D721Med (cell line): ENCODE measurements at places on chromosomes 3 and 15.

- no peak for DNase-seq
Observed at GRCh38 chr3:87996882-87997281, 61.9 kb downstream of the CGGBP1 start.

GRCh38 chr3:194494951-194495374 is 8.2 kb upstream of the ATP13A3 start:
- no peak for DNase-seq

DNA sequence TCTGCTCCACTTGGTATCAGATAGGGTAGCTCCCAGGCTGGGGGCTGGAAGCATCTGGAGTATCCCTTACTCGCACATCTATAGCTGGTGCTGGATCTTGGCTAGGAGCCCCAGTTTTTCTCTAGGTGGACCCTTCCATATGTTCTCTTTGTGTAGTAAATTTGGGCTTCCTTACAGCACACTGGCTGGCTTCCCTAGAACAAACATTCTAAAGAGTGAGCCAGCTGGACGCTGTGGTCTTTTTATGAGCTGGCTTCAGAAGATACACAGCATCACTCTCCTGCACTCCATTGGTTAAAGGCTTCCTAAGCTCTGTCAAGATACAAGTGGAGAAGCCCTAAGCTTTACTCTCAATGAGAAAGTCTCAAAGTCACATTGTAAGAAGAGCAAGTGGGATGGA is 322.1 kb downstream of the WDR72 start:
- no peak for DNase-seq

DNA sequence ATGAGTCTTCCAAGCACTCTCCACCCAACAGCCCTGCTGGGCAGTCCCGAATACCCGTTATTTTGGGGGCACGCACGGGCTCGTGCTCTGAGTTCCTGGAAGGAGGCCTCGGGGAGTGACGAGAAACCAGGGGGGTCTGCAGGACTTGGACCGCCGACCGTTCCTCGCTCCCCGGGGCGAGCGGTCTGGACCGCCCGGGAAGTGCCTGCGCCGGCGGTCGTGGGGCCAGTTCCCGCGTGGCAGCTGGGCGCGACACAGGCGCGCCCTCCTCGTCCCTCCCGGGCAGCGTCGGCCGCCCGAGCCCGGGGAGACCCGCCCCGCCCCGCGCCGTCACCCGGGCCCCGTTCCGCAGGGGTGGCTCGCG is 387 bp downstream of the GNB4 start:
- DNase-seq, result no peak

GRCh38 chr15:78315686-78316282 is 16.4 kb upstream of the SKIC8 start:
- no peak for DNase-seq

DNA sequence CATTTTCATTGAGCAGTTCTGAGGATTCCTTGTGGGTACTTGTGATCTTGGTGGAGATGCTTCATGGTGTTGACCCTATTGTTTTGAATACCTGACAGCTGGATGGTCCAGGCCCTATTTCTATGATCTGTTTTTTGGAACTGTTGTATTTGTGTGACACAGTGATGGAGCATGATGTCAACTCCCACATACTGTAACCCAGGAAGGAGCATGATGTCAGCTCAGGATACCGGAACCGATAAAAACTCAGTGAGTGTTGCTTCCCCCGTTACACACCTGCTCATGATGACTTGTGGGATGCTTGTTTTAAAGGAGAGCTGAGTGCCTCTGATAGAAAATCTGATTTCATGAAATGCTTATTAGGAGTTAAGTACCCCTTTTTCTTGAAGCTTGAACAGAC is 45.1 kb downstream of the ZBTB38 start:
- DNase-seq, result no peak

- DNase-seq, result no peak
Observed at GRCh38 chr15:72338617-72339321, 18.8 kb upstream of the CELF6 start.

DNA sequence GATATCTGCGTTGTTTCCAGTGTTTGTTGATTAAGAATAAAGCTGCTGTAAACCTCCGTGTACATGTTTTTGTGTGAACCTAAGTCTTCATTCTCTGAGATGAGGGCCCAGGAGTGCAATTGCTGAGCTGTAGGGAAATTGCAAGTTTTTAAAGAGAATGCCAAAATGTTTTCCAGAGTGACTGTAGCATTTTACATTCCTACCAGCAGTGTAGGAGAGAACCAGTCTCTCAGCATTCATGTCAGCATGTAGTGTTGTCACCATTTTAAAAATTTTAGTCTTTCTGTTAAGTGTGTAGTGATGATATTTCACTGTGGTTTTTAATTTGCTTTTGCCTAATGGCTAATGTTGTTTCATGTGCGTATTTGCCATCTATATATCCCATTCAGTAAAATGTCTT is 3.4 kb upstream of the MGLL start:
- DNase-seq, result no peak

DNA sequence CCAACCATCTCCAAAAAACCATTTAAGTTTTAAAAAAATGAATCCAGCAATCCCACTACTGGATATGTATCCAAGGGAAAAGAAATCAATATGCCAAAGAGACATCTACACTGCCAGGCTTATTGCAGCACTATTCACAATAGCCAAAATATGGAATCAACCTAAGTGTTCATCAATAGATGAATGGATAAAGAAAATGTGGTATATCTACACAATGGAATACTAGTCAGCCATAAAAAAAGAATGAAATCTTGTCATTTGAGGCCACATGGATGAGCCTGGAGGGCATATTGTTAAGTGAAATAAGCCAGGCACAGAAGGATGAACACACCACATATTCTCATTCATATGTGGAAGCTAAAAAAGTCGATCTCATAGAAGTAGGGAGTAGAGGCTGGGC is 136.1 kb downstream of the FILIP1L start:
- DNase-seq, result no peak

GRCh38 chr15:59322056-59322759 is 50.5 kb downstream of the MYO1E start:
- no peak for DNase-seq

GRCh38 chr3:48716508-48716981 is 476 bp downstream of the IP6K2 start:
- no peak for DNase-seq

DNA sequence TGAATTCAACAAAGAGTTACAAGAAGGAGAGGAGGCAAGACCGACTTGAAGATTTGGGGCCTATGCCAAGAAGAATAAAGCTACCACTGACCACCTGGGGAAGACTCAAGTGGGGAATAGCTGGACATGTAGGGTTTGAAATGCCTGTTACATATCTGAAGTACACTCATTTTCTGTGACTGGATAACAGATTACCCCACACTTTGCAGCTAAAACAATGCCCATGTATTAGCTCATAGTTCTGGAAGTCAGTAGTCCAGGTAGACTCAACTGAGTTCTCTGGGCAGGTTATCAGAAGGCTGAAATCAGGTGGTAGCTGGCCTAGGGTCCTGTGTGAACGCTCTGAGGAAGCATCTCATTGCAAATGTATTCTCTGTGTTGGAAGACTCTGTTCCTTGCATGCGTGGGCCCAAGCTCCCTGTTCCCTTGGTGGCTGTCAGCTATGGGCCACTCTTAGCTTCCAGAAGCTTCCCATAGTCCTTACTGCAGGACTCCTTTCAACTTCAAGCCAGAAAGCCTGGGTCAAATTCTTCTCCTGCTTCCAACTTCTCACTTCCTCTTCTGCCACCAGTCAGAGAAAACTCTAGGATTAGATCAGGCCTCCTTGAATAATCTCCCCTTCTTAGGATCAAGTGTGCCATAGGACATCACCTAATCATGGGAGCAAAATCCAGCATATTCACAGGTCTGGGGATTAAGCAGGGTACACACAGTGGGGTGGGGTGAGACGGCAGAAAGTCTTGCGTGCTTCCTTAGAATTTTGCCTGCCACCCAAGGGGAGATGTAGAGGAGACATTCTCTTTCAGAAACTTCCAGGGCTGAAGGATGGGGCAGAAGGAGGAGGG is 187.8 kb downstream of the SHQ1 start:
- no peak for DNase-seq

DNA sequence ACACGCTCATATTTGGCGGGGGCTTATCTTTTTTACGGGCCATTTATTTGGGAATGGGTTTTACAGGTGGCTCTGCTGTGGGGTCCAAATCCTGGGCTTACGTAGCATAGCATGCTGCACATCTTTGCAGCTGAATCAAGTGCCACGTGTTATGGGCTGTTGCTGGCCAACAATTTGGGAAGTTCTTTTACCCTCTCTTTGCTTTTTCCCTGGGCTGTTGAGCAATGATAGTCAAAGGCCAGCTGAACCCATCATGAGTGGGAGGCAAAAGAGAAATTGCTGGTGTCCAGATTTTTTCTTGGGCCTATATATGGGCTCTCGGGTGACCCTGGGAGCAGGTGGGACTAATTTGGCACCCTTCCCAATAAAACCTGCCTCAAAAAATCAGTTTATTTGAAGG is 209.3 kb upstream of the SATB1 start:
- no peak for DNase-seq

DNA sequence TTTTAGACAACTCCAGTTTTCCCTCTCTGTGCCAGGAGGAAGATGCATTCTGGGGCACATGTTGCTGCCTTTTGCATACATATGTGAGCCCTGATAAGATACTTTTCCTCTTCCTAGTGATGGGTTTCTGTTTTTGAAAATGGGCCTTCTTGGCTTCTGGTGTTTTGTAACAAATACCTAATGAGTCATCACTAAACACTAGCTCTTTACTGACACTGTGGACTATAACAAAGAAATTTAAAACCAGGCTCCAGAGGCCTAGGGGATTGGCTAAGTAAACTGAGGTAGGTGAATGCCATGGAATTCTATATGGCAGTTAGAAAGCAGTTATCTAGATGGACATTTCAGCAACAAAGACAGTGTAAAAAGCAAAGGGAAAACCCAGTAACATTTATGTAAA is 93.4 kb upstream of the NR2E3 start:
- no peak for DNase-seq

DNA sequence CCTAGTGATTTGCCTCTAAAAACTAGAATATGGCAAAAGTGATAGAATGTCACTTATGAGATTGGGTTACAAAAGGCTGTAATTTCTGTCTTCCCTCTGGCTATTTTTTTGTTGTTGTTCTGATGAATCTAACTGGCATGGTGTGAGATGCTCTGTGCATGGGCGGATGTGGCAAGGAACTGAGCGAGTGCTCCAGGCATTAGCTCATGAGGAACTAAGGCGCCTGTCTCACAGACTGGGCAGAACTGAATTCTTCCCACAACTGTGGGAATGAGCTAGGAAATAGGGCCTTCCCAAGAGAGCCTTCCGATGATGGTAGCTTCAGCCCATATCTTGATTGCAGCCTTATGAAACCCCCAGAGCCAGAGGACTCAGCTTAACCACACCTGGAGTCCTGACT is 222.5 kb downstream of the NR2F2 start:
- DNase-seq, result no peak

DNA sequence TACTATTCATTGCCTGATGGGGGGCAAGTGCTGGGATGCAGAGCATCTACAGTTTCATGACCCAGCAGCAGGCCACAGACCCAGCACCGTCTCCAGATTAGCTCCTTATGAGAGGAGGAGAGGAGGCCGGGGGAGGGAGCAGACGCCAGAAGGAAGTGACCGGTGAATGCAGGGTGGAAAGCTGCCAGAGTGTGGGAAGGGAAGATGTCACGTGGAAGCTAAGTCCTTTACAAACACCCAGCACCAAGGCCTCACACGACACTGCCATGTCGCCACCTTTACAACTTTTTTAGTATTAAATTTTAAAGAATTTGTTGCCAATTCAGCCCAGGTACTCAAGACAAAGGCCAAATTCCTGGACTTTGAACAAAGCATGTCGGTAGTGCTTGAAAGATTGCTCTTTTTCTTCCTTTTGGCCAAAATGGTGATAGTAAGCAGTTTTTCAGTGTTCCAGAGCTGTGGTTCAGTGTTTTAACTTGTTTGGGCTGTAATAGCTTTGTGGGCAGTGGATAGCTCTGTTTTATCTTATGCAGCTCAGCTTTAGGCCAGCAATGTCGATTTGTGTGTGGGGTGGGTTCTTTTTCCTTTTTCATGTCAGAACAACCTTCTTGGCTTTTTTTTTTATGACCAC is 58.2 kb downstream of the ZBTB38 start:
- DNase-seq, result no peak

DNA sequence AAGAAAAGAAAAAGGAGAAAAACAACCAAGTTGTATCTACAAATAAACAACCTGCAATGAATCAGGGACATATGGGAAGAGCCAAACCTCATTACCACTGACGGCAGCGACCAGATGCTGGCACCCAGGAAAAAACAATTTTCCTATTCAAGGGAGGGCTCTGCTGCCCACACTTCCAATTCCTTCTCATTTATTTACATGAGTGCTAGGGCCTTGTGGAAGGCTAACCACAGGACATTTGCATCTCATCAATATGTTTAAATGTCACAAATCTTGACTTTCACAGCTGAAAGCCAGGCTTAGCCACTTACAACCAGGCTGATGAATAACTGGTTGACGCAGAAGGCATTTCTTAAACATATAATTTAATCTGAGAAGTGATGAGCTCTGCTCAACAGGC is 36.0 kb downstream of the RFTN1 start:
- no peak for DNase-seq

- DNase-seq, result no peak
Observed at GRCh38 chr15:70132571-70132970, 34.9 kb upstream of the TLE3 start.

DNA sequence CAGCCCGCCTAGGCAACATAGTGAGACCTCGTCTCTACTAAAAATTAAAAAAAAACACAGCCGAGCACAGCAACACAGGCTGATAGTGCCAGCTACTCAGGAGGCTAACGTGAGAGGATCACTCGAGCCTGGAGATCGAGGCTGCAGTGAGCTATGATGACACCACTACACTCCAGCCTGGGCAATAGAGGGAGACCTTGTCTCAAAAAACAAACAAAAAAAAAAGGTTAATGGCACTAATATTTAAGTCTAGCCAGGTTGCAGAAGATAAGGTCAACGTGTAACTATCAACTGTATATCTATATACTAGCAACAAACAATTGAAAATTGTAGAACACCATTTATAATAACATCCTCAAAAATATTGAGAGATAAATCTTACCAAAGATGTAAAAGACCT is 75.1 kb downstream of the MYO9A start:
- DNase-seq, result no peak

DNA sequence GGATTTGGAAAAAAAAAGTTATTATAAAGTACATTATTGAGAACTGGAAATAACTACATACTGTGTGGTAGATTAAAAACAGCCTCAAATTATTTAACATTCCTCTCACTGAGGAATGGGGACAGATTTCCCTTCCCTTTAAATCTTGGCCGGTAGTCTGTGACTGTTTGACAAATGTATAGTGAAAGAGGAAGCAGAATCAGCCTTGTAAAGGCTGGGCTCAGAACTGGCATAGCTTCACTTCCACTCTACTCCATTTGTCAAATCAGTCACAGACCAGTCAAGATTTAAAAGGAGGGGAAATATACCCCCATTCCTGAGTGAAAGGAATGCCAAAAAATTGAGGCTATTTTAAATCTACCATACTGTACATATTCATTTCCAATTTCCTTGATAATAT is 18.2 kb upstream of the B4GALT4 start:
- DNase-seq, result no peak

DNA sequence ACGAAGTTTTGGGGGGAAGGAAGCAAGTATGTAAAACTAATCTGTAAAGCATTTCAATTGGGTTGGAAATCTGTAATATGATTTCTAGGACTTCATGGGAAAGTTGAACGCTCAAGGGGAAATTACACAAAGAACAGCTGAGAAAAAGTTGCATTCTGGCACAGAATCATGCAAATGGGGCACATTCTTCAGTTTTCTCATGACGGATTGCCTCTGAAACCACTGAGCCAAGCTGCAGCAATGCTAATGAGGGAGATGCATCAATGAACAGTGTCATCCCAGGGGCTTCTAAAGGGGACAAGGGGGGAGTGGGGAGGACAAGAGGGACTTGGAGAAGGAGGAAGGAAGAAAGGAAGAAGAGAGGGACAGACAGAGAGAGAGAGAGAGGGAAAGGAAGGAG is 291.4 kb upstream of the ATP11B start:
- DNase-seq, result no peak

- no peak for DNase-seq
Observed at GRCh38 chr3:127206154-127206553, 13.2 kb downstream of the PRR23E start.
